CD8-positive, alpha-beta memory T cell (primary cell): ENCODE measurements at places on chromosomes 4 and X. TPM values are rescaled to one million over a fixed set of nuclear protein-coding genes. Genes with fewer than 3 reads are reported as not detected.

The HSD17B13 gene
- total RNA-seq, result 0.22 TPM

GRCh38 chrX:56764975-56765791, 36.1 kb downstream of the NBDY start:
- no peak for DNase-seq

DNA sequence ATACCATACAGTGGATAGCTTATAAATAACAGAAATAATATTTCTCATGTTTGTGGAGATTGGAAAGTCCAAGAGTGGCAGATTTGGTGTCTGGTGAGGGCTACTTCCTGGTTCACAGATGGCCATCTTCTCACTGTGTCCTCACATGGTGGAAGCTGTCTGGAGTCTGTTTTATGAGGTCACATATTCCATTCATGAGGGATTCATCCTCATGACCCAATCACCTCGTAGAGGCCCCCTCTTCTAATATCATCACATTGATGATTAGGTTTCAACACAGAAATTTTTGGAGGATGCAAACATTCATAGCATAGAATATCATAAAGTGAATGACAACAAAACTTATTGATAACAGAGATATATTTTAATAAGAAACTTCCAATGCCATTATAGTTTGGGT, 568.0 kb downstream of the STIM2 start:
- no peak for DNase-seq

The USP26 gene
- not detected for total RNA-seq

DNA sequence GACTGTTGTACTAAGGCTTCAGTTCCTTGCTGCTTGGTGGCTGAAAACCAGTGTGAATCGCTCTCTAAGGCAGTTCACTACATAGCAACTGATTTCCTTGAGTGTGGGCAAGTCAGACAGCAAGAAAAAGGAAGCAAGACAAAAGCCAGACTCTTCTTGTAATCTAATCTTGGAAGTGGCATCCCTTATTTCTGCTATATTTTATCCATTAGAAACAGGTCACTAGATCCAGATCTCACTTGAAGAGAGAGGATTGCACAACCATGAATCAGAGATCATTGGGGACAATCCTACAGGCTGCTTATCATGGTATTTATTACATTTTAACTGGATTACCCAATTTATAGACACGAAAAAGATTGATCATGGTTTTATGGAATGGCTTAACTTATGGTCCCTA, 684.5 kb downstream of the GRID2 start:
- no peak for DNase-seq
